ENCODE measurements at places on chromosomes 5 and 9.

- DNase-seq, result no peak
Measured at GRCh38 chr5:38420691-38421390, 135.6 kb downstream of the LIFR start.

- no peak for DNase-seq
Measured at GRCh38 chr5:9898319-9898718, 268.2 kb upstream of the TAS2R1 start.

DNA sequence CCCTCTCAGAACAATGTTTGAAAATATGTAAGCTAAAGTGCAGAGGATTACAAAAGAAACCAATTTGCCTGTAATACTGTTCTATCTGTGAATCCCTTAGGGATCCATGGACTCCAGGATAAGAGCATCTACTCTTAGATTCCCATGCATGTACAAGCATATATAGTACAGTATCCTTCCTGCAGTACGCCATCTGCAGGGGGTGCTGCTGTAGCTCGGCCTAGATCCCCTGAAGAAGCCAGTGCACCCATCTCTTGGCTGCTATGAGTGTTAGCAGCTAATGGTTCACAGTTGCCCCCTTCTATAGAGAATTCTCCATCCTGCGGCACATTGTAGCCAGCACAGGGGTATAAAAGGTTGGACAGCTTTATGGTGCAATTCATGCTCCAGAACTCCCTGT, 61.8 kb upstream of the SLC30A5 start:
- DNase-seq, result no peak

DNA sequence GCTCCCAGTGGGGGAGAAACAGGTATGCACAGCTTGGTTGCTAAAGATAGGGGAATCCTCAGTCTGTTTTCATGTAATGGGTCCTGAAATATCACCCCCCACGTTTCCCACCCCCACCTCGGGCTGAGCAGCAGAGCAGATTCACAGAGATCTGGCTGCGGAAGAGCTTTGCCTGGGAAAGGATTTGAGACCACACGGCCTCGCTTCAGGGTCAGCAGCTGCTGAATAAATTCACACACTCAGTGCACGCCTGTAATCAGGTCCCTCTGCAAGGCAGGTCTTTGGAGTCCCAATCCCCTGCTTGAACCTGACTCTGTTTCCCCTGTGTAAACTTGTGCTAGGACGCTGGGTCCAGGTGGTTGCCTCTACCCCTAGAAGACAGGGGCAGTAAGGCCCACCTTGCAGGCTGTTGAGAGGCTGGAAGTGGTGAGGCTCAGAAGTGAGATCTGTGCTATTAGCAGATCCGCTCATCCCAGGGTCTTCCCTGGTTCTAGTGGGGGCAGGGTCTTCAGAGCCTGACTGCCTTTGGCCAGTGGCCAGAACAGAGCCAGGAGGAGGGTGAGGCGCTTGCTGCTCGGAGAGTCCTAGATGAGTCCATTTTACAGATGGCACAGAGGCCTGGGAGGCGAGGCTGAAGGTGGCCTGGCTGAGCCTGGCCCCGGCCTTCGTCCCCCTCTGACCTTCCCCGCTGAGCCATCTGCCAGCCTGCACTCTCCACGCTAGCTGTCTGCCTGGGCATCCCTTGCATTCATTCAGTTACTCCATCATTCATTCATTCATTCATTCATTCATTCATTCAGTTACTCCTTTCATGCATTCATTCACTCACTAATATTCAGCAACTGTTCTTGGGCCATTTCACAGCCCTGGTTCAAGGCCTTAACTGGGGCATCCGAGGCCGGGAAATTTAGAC, 16.7 kb upstream of the NEURL1B start:
- no peak for DNase-seq

GRCh38 chr9:15357050-15357653, 50.1 kb upstream of the TTC39B start:
- peak; percentile 18 for DNase-seq

DNA sequence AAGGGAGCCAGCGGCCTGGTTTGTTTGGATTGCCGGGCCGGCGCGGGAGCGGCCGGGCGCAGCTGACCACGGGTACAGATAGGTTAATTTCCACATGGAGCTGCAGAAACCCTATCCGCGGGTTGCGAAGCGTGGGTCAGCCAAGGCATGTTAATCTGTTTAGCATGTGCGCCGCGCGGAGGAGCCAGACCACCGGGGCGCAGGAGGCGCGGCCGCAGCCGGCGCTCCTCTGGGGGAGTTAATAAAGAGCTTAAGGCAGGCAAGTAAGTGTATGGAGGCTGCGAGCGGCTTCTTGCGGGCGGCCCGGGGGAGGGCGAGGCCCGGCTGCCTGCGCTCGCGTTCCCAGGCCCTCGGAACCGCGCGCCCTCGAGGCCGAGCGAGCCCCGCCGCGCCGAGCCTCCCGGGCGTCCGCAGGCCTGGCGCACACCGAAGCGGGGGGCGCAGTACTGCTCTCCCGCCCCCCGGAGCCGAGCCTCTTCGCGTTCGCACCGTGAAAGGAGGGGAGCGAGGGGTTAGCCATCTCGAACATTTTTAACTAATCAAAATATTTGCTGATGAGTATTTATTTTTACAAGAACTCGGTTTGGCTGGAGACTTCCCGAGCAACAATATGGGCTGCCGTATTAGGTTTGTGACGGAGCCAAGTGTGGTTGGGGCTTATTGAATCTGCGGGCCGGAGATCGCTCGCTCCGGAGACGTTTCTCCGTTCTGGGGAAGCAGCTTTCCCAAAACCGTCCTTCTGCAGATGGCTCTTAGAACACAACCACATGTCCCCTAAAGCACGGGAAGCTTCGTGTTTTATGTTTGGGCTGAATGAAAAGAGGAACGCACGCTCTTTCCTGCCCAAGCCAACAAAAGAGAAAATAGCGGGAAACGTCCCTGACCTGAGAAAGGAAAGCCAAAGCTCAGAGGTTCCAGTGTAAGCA, 28.8 kb downstream of the FOXD1 start:
- DNase-seq, result no peak

- no peak for DNase-seq
Measured at GRCh38 chr5:14445013-14445412, 136.6 kb upstream of the OTULINL start.

- no peak for DNase-seq
Measured at GRCh38 chr5:40224421-40224820, 455.3 kb upstream of the PTGER4 start.

DNA sequence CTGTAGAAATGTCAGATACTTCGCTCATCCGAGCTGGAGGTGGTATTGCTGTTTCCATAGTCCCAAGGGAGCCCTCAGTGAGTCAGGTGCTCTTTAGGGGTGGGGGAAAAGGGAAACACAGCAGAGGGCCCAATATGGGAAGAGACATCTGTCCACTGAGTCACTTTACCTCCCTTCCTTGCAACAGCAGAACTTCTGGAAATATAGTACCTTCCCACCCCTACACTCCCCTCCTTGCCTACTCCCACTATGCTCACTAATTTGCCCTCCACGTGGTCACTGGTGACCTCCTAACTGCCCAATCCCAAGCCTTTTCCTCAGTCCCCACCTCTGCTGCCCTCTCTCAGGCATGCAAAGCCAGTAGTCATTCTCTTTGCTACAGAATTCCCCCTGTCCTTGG, 1.9 kb downstream of the HK3 start:
- DNase-seq, result no peak

DNA sequence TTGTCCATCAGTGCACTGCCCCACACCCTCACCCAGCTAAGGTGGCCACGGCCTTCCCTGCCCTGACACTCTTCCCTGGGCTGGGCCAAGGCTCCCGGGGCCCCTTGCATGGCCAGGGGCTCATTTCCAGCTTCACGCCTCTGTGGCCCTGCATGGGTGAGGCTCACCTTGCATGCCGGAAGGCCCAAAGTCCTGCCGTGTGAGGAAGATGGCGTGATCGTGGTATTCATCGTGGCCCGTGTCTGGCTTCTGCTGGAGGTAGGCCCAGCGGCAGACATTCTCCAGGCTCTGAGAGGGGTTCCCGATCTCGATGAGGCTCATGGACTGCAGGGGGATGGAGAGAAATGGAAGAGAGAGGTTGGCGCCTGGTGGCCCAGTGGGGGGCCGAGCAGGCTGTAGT, 98.4 kb downstream of the ZNF354C start:
- no peak for DNase-seq

DNA sequence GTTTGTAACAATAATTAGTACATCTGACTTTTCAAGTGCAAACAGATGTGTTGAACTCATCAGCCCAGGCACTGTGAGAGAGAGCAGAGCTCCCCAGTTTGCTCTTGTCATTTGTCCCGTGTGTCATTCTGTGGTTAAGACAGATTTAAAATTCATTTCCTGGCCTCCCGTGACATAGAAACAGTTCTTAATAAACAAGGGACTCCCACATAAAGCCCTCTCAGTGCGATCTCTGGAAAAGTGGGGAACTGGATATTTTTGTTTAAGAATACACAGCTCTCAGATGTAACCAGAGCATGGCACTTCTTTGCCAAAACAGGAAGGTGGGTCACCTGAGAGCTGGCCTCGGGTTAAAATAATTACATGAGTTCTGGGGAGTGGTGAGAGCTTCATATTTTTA, 58.6 kb downstream of the PRKACG start:
- DNase-seq, result no peak

DNA sequence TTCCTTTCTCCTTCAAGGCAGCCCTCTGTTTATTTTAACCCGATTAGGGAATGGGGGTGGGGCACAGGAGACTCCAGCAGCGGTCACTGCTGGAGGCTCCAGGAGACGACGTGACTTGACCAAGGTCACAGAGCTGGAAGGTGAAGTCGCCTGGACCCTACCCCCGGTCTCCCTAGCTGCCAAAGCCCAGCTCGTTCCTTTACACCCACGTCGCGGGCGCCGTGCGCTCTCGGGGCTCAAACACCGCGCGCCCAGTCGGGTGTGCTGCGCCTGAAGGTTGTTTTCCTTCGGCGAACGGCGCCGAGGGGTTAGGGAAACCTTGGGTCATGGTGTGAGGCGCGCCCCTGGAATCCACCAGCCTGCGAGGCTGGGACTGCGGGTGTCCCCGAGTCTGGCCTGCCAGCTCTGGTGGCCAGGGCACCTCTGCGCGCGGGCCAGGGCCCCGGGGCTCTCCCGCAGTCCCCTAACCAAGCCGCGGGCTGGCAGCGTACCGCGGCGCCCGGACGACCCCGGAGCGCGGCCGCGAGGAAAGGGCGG, 747 bp upstream of the UNC5A start:
- DNase-seq, result no peak

GRCh38 chr9:18056269-18056992, 417.5 kb upstream of the ADAMTSL1 start:
- DNase-seq, result no peak

DNA sequence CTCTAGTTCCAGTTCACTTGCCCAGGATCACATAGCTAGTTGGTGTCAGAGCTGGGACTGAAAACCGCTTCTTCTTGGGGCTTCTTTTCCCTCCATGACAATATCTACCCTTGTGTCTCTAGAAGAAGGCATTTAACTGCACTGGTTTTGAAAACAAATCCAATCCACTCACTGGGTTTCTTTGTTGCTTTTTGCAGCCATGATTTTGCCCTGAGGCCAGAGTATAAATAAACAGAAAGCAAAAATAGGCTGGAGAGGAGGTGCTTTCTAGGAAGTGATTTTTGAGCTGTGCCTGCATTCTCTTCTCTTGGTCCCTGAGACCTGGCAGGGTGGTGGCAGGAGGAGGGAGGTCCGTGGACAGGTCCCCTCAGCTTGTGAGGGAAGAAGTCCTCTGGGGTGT, 6.9 kb upstream of the TRIO start:
- DNase-seq, result no peak

DNA sequence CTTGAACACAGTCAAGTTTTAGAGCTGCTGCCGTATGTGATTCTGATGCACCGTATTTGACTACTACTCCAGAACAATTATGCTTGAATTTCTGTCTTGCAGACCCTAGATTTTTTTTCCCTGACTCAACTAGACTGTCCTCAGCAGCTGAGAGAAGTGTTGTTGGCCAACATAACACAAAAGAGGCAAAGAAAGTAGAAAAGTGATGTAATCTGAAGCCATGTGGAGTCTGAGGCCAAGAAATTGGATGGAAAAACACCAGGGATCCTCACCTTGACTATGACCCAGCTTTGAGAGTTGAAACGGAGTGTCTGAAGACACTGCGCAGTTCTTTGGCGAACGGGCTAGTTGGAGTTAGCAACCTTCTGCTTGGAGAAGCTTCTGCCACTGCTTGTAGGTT, 36.3 kb upstream of the FGF1 start:
- DNase-seq, result no peak

- DNase-seq, result no peak
Measured at GRCh38 chr5:93343570-93343969, 237.4 kb downstream of the NR2F1-AS1 start.

DNA sequence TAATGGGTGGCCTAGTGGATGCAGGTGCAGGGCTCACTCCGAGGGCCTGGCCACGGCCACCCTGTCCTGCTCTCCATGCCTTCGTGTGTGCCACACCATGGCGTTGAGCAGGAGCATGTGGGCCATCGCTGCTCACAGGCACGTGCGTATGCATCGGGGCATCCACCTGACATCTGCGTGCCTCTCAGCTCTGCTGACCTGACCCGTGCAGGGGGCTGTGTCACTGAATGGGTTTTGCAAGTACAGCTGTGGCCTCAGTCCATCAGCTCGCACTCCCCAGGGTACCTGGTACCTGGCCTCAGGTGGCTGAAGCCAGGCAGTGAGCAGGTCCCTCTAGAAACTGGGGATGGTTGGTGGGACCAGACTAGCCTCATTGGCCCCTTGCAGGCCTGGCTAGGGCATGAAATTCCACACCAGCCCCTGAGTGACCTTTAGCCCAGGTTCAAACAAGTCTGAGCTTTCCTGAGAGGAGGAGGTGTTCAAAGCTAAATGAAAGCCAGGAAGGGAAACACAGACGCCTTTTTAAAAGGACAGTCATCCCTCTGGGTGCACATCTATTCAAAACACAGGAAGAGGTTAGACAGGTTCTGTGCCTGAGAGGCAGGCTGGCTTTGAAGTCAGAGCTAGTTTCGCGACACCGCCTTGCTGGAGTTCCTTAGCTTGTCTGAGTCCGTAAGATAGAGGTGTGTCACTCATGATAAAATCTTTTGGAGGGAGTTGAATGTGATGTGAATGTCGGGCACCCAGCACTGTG, 74.0 kb downstream of the MACROH2A1 start:
- no peak for DNase-seq

DNA sequence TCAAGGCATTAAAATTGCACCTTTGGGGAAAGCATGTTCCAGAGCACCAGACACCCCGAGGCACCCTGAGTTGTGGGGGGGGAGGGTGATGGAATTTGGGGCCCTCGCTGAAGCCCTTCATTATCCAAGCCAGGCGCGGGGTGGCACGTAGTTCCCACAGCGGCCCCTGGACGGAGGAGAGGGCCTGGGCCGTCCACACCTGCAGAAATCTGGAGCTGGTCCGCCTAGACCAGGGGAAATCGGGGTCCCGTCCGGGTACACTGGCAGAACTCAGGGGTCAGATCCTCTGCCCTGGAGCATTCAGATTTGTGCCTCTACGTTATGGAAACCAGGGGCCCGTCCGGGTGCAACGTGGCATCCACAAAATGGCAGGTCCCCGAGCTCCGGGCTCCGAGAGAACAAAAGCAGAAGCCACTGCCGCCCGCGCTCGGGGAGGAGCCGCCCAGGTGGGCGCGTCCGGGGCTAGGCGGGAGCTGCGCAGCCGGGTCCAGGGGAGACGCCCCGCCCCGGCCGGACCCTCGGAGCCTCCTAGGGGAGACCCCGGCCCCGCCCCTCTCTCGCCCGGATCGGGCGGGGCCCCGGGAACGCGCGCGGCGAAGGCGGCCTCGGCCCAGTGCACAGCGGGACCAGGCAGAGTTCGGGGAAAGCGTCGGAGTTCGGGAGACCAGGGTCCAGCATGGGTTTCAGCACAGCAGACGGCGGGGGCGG, at the start of gene PLEKHG4B:
TSS of gene PLEKHG4B (plus strand) at position 613 of the 708 bp plus-strand sequence. CDS start at position 677, 64 bp downstream.
- DNase-seq, result no peak

GRCh38 chr5:76703707-76704106, 12.2 kb upstream of the F2R start:
- no peak for DNase-seq

GRCh38 chr9:128553728-128554127, 1.3 kb downstream of the SPTAN1 start:
- no peak for DNase-seq

Data from T-helper 2 cell (primary cell).